ENCODE measurements at places on chromosomes 3 and 15. TPM values are rescaled to one million over a fixed set of nuclear protein-coding genes. Genes with fewer than 3 reads are reported as not detected.

- no peak overlapping the region for H3K27ac ChIP-seq
- no peak overlapping the region for H3K4me3 ChIP-seq
- no peaks in the 10 kb centered on the region for H3K27me3 ChIP-seq
- H3K4me1 ChIP-seq: no peaks in the 10 kb centered on the region
Measured at GRCh38 chr3:61015408-61015807, 235.8 kb downstream of the FHIT start.

GRCh38 chr3:43641306-43642114 is 19.7 kb upstream of the ANO10 start:
- no peak overlapping the region for H3K4me3 ChIP-seq
- DNase-seq: no peak

DNA sequence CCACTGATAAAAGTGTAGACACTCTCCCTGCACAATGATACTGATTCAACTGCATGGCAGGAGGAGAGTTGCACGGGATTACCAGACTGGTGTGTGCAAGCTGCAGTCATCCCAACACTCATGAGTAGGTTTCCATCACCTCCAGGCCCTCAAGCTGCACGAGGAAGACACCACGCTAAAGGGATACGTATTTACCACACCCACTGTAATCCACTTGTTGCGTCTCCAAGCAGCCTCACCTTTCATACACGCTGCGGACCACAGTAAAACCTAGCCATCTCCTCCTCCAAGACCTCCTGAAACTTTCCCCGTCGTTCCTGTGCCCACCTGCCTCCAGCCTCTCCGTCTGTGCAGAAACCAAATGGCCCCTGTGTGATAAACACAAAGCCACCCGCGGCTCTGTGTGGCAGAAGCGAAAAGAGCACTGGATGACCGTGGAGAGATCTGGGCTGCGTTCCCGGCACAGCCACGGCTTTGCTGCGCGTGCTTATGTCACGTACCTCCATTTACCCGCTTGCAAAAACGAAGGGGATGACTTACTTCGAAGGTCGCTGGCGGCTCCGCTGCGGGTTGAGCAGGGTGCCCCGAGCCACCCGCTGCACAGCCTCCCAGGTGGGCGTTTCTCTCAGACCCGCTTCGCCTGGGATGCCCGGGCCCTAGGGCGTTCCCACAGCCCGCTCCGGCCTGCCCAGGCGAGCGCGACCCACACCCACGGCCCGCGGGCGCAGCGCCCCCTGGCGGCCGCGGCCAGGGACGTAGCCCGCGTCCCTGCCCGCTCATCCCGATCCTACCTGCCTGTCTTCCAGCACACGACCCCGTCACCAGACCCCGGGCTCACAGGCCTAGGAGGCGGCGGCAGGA is 643 bp downstream of the ABCC5 start:
- peak overlapping the region; percentile 98 for H3K4me3 ChIP-seq
- H3K4me1 ChIP-seq: peaks cover 21% of the 10 kb centered on the region

DNA sequence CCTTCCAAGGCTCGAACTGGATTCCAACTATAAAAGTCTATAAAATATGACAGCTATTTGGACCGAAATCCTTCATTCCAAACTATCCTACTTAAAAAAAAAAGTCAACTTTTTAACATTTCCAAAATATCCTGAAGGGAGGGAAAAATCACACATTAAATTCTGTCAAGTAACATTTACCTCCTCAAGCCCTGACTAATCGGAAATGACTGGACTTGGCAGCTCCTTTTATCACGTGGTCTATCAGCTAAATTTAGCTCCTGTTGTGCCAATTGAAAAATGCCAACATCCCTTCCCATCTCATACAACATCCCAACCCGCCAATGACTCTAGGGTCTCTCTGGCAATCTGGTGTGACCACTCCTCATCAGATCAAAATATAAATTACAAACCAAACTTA is 297.9 kb downstream of the FHIT start:
- no peak overlapping the region for H3K27ac ChIP-seq
- H3K4me3 ChIP-seq: no peak overlapping the region
- no peak for DNase-seq

- H3K27me3 ChIP-seq: peaks cover 2% of the 10 kb centered on the region
- H3K27ac ChIP-seq: no peak overlapping the region
- H3K4me1 ChIP-seq: peaks cover 9% of the 10 kb centered on the region
- DNase-seq: no peak
- H3K4me3 ChIP-seq: no peak overlapping the region
Measured at GRCh38 chr15:78023081-78023665, 54.3 kb downstream of the TBC1D2B start.

Gene DAZL
- total RNA-seq: 0.33 TPM

Gene MYO5C
- 22.9 TPM for total RNA-seq

Gene WDR76
- 4.8 TPM for total RNA-seq
